ENCODE measurements at places on chromosomes 7 and 10.

DNA sequence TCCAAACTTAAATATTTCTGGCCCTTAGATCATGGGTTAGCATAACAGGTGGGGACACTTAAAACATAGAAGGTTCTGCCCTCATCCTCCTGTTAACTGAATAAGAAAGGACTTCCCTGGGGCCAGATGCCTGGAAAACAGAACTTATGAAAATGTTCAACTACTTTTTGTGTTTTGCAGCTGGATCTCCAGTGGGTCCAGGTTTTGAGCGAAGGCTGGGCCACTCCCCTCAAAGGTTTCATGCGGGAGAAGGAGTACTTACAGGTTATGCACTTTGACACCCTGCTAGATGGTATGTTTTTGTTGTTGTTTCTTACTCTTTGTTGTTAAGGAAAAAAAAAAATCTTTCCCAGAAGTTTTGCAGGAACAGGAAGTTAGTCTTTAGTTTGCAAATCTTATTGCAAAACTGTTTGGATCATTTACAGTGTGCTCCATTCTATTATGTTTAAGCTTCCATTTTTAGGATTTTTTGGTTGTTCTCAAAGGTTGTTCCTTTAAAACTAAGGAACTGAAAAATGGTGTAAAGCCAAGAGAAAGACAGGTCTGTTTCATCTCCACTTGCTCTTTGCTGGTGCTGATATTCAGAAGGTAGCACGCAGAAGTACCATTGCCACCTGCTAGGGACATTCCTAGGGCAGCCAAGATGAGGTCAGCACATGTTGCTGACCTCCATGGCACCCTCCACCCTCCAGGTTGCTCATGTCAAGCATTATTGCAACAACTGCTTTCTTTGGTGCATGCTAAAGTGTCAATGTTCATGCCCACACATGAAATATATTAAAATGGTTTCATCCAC, 56.1 kb downstream of the PAPSS2 start:
- no peak for DNase-seq

DNA sequence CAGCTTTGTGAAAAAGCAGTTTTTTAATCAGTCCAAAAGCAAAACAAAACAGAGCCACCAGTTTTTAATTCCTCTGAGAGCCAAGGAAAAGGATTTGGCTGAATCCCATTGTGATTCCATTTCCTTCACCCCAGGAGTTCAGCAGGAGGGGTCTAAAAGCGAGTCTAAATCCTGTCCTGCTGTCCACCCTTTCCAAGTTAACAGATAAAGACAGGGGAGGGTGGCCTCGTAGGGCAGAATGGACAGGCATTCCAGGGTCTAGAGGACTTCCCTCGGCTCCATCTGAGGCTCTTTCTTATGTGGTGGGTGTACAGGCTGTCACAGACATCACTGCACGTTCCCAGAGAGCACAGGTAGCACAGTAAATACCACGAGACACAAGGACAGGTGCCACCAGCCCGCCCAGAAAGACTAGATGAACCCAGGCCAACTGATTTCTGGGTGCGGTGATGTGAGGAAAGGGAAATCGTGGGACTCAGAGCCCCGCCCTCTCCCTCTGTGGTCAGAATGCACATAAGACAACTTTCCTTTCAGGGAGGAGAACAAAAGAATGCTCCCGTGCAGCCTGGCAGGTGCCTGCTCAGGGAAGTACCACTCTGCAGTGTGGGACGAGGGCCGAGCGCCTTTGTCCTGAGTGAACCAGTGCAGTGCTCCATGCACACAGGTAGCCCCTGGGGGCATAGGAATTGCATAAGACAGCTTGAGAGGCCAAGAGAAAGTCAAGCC, 119.7 kb downstream of the ABLIM1 start:
- peak; percentile 28 for DNase-seq

- no peak for DNase-seq
These were observed 48.2 kb upstream of the MNX1 start for GRCh38 chr7:157058701-157059100.

DNA sequence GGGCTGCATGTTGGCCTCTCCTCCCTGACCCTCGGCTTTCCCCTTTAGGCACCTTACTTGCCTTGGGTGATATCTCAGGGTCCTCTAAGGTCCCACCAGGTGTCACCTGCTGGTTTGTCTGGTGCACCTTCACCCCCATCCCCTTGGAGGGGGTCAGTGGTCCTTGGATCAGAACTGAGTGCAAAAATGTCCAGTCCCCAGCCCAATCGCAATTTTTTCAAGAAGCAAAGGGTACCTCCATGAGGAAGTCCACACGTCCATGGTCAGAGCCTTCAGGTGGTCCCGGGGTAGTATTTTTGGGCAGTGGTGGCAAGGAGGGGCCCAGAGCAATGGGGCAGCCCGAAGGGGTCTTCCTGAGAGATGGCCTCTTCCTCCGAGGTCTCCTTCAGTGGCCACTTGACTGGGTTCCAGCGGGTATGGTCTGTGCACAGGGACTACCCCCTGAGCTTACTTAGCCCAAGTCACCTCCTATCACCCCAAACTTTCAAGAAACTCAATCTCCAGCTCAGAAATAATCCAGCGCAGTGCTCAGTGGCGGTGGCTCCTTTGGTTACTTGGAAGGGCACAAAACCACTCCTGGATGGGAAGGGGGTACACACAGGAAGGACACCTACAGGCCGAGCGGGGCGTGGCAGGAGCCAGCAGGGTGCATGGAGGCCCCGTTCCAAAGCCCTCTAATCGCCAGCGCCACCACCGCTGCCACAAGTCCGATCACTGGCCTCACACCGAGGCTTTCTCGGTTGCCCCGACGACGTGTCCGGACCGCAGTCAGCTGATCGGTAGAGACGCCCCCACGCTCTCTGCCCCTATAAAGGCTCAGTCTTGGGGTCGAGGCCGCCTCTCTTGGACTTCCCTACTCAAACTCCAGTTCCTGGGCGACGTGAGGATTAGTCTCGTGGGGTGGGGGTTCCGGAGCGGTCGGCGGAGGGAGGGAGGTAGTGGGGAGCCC, 4.5 kb downstream of the SAP25 start:
- no peak for DNase-seq

DNA sequence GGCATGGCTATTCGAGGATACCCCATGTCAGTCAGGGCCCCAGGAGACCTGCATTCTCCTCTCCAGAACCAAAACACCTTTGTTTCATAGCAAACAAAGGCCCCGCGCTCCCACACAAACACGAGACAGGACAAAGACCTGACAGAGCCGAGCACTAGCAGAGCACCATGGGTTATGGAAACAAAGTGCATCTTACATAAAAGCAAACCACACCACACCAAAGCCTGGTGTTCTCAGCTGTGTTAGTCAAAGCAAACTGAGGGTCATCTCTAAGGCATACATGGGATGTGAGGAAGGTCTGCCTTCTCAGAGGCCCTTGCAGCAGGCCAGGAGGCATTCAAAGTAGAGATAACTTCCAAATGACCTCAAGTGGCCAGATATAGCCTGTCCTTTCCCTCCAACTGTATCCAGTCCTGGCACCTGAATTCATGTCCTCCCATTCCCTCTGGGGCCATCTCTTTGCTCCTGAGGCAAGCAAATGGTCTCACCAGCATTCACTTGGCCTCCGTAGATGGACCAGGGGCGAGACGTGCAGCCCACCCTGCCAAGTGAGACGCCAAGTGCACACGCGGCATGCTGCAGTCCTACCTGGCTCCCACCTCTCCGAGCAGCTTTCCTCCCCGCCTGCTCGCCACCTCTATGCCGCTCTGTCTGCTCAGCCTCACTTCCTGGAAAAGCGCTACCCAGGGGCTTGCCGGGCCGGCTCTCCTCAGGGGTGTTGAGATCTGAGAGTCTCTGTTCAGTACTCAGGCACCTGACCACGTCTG, 45.3 kb upstream of the PDLIM1 start:
- no peak for DNase-seq

GRCh38 chr7:47361746-47362215, 220.1 kb downstream of the TNS3 start:
- DNase-seq, result no peak

Measured in stimulated activated CD4-positive, alpha-beta T cell treated with anti-CD3 and anti-CD28 coated beads, TNF-alpha, amount 100 ng/mL, for 1 hour (primary cell).